HEK293T (cell line): ENCODE measurements at places on chromosomes 12 and 14.
A peak's percentile ranks its signal among the peaks of the same experiment; 100 is the strongest.

DNA sequence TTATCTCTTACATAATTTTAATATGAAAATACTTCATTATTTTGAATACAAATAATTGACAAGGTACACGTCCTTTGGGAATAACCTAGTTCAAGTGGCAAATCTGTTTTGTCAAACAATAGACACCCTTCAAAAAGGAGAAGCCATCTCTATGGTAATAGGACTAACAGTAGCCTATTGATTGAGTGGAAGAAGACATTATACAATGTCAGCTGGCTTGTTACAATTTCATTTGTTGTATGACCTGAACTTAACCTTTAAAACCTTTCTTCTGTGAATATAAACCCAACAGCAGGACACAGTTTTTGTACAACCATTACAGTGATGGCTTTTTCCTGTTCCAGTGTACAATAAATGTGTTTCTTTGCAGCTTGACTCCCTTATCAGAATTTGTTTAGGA lies 8.1 kb downstream of the TMEM260 start:
- no peak for DNase-seq

DNA sequence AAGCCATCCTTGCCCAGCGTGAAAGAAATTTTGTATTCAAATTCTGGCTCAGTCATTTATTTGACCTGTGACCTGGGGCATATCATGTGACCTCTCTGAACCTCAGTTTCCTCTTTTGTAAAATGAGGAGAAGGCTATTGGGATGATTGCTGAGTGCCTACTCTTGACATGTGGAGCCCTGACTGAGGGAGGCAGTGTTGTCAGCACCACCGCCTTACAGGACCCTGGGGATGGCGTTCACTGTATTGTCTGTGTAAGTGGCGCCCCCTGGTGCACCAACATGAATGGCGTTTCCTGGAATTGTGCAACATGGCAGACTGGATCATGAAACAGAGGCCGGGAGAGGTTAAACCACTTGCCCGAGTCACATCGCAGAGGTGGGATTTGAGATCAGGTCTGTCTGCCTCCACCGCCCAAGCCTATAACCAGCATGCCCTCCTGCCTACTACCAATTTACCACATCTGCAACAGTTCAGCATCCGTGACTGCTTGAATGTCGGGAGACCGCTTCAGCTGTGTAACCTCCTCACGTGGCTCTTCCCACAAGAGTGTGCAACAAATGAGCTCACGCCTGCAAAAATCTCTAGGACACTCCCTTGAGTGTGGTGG lies 20.1 kb upstream of the CCDC63 start:
- DNase-seq, result peak; percentile 88

DNA sequence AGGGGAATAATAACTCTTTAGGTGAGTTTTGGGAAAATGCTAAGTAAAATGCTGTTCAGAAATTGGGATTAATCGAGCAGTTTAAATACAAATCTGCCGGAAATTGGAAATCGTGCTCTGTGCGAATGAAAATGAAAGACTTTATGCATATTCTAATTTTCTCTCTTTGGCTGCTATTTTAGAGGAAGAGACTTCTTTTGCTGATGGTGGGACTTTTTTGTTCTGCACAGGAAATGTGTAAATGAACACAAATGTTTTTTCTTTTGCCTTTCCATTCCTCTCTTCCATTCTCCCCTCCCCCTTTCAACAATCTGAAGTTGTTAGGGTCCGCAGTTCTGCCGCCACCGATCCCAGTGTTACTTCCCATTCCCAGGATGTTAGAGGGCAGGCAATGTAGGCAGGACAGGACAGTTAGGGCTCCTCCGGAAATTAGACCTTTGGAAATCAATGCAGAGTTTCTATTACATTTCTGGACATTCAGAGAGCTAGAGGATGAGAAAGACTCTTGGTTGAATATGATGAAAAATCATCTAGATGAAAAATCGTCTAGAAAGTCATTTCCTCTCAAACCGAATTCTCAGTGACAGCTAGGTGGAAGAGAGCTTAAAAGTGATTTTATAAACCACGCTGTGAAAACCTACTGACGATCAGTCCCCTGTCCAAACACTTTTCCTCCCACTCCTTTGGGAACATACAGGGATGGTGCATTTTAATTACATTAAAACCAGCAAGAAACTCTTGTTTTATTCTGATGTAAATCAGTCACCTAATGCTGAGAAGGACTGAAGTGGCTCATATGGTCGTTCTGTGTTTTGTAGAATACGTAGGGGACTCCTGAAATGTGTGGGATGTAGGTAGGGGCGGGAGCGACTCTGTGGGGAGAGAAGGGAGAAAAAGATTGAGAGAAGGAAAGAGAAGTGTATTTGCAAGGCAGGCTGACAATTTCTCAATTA lies 17.8 kb downstream of the FOXG1 start:
- DNase-seq, result no peak

DNA sequence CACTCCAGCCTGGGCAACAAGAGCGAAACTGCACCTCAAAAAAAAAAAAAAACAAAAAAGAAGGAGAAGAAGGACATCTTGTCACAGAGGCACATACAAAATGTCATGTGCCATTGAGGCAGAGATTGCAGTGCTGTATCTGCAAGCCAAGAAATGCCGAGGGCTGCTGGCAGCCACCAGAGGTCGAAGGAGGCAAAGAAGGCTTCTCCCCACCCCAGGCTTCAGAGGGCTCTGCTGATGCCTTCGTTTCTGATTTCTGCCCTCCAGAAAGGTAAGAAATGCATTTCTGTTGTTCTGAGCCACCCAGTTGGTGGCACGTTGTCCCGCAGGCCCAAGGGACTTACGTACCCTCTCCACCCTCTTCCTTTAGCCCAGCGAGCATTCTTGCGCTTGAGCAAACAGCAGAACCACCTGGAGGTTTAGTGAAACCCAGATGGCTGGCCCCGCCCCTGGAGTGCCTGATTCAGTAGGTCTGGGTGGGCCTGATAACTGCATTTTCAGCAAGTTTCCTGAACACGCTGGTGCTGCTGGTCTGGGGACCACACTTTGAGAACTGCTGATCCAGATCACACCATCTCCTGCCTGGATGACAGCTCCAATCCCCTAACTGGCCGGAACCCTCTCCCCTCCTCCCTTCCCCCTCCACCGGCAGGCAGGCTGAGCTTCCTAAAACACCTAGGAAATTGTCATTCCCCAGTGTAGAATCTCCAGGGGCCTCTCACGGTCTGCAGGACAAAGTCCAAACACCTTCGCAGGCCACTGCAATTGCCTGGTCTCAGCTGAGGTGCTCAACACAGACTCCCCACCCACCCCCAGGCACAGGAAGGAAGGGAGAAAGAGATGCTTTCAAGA lies 21.1 kb upstream of the SCARB1 start:
- DNase-seq, result no peak

GRCh38 chr12:3677609-3678008 lies 75.3 kb downstream of the CRACR2A start:
- no peak for DNase-seq

- DNase-seq, result no peak
These were observed 9.4 kb upstream of the GAS2L3 start for GRCh38 chr12:100564090-100564489.
